ENCODE measurements at places on chromosomes 3 and 15. TPM values are rescaled to one million over a fixed set of nuclear protein-coding genes. Genes with fewer than 3 reads are reported as not detected.

DNA sequence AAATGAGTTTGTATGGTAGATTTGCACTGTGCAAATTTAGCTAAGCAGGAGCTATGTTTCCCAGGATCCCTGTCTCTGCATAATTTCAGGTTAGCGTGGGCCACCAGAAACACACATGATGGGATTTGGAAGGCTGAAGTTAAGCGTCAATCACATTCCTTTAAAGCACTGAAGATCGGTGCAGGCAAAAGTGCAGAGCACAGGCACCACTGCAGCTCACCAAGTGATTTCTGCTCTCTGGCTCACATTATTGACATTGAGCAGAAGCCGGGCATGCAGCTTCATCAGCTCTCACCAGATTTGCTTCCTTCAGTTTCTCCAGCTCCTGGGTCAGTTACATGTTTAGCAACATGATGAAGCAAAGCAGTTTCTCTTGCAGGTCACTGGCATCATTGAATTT, 256.4 kb upstream of the TGFBR2 start:
- no peak for DNase-seq

Gene TERC
- total RNA-seq, result not detected

DNA sequence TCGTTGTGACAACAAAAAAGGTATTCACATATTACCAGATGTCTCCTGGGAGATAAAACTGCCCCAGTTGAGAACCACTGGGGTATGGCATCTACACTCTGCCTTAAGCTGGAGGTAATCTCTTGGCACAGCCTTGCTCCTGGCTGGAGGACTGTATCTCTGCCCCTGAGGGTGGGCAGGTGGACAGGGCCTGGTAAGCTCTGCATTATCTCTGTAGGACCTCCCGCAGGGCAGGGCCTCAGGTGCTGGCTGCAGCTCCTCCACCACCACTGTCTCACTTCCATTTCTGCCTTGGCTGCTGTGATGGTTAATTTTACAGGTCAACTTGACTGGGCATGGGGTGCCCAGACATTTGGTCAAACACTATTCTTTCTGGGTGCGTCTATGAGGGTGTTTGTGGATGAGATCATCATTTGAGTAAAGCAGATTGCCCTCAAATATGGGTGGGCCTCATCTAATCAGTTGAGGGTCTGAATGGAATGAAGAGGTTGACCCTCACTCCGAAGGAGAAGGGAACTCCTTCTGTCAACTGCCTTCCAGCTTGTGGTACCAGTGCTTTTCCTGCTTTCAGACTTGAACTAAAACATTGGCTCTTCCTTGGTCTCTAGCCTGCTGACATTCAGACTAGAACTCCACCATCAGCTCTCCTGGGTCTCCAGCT, 9.8 kb upstream of the RHCG start:
- no peak for DNase-seq

DNA sequence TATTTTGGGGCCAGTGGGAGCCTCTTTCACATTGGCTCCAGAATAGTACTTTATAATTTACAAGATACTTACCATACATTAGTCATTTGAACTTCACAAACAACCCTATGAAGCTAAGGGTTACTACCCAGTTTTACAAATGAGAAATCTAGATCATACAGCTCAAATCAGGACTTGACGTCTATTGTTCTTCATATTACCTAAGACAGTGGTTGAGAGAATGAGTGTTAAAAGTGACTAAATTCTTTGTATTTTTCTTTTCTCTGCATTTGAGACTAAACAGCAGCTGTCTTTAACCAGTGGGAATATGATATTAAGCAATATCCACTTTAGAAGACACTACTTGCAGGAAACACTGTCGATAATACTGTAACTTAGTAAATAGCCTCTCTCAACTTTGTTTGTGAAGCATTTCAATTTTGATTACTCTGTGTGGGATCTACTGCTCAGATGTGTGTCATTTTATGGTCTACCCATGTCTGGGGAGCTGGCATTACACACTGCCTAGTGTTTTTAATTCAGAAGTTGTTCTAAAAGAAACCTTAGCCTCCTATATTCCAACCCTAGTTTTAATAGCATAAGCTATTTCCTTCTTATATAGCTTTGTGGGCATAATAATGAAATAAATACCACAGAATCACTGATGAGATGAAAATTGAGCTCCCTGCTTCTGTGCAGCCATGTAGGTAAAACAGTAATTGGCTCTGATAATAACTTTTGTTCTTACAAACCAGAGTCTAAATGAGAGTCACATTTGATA, 45.9 kb downstream of the IQCH start:
- no peak for DNase-seq

DNA sequence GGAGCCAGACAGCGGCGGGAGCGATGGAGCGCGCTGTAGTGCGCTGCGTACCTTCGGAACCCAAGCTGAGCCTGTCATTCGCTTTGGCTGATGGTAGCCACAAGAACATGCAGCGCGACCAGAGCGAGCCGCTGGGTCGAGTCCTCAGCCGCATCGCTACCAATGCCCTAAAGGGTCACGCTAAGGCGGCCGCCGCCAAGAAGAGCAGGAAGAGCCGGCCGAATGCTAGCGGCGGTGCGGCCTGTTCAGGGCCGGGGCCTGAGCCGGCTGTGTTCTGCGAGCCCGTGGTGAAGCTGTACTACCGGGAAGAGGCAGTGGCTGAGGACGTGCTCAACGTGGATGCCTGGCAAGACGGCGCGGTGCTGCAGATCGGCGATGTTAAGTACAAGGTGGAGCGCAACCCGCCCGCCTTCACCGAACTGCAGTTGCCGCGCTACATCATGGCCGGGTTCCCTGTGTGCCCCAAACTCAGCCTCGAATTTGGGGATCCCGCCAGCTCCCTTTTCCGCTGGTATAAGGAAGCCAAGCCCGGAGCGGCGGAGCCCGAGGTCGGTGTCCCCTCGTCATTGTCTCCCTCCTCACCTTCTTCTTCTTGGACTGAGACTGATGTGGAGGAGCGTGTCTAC, 498 bp downstream of the PDE12 start:
- DNase-seq, result no peak

Gene LDHAL6B
- not detected for total RNA-seq

DNA sequence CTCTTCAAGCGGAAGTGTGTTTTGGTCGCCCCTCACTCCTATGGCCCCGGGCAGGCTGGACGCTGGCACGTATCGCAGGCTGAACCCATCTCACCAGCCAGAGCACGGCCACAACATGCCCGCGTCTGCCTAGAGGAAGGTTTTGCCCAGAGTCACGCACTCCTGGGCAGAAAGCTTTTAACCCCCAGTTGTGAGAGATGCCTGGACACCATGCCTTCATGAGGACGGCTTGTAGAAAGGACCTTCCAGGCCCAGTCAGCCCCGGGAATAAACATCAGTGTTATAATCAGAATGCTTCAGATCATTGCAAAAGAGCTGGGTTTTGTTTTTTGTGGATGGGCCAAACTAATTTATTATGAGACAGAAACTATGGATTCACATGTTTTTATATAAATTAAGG, 16.5 kb downstream of the CYFIP1 start:
- no peak for DNase-seq

Data from activated CD4-positive, alpha-beta T cell treated with anti-CD3 and anti-CD28 coated beads, Interleukin-2, amount 10 ng/mL, durations not matched to agents 24 days and 14 days (primary cell).